ENCODE measurements at places on chromosomes 13 and 19.

- DNase-seq = no peak
These were observed 810 bp downstream of the CBY2 start for GRCh38 chr13:45702869-45703391.

DNA sequence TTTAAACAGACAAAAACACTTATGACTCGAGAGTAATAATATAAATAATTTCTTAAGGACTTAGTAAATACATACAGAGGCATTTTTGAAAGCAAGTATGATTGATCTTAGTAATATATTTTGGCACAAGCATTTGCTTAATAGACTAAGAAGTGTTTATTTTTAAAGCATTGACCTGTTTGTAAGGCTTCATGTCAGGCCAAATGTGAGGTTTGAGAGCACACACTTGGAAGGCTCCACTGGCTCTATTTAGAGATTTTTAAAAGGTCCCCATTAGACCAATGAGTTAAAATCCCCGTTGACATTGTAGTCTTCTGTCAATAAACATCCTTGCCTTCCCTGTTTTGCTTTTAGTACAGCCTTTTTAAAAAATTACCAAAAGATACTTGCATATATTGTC lies 50.4 kb downstream of the ATP8A2 start:
- DNase-seq = no peak

GRCh38 chr19:29528350-29528945 lies 2.7 kb downstream of the VSTM2B start:
- DNase-seq = peak; percentile 68

GRCh38 chr13:36395280-36395679 lies 37.0 kb upstream of the CCNA1 start:
- DNase-seq = peak; percentile 13

DNA sequence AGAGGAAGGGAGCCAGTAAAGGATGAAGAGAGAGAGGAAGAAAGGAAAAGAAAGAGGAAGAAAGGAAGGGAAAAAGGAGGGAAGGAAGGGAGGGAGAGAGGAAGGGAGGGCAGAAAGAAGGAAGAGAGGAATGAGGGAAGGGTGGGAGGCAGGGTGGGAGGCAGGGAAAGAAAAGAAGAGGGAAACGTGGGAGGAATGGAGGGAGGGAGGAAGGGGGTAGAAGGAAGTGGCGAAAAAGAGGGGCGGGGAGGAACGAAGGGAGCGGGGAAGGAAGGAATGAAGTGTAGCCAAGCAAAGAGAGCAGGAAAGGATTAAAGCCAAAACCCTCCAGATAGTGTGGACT lies 53.1 kb downstream of the SOX1 start:
- no peak for DNase-seq

DNA sequence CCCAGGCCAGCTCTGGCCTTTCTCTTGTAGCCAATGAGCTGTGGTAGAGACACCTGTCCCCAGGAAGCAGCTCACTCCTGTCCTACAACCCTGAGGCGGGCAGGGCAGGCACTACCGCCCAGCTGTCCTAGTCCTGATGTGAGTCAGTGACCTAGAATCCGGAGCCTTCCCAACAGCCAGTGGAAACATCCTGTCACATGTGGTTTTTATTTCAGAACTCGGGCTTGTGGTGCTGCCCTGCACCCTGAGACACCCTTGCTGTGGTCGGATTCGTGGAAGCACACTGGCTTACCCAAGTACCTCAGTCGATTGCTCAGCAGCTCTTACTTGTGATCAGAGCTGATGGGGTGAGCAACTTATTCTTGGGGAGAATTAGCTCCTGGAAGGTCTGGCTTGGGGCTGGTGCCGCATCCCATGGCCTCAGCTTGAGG lies 83.6 kb upstream of the ARHGEF7 start:
- no peak for DNase-seq

DNA sequence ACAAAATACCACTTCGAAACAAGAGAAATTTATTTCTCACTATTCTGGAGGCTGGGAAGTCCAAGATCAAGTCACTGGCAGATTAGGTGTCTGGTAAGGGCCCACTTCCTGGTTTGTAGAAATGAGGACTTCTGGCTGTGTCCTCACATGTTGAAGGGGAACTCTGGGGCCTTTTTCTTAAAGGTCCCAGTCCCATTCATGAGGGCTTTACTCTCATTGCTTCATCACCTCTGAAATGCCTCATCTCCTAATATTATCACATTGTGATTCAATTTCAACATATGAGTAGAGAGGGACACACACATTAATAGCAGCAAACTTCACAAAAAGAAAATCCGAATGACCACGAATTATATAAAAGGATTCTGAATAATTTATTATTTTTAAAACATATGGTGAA lies 21.6 kb upstream of the SIGLEC14 start:
- no peak for DNase-seq

DNA sequence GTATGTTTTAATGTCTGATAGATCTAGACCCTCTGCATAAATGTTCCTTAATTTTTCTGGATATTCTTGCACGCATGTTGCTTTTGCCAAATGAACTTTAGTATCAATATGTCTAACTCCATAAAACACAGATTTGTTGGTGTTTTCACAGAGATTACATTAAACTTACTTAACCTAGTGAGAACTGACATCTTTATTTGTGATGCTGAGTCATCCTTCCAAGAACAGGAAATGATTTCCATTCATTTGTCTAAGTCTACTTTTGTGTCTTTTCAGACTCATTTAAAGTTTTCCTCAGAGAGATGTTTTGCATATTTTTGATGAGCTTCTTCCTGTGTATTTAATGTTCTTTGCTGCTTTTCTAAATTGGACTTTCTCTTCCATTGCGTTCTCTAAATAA lies 184.0 kb downstream of the SLC7A1 start:
- DNase-seq = no peak

- DNase-seq = no peak
These were observed 254.7 kb upstream of the SGCG start for GRCh38 chr13:22925881-22926747.

GRCh38 chr13:32261567-32261966 lies 53.6 kb downstream of the ZAR1L start:
- no peak for DNase-seq

GRCh38 chr13:21240586-21240985 lies 64.1 kb downstream of the MRPL57 start:
- no peak for DNase-seq

GRCh38 chr13:23730251-23730650 lies 158.9 kb downstream of the MIPEP start:
- DNase-seq = no peak

- DNase-seq = no peak
These were observed 44.7 kb downstream of the PLPP2 start for GRCh38 chr19:246551-246950.

- no peak for DNase-seq
These were observed 115.8 kb downstream of the ZIC5 start for GRCh38 chr13:99855526-99856420.

DNA sequence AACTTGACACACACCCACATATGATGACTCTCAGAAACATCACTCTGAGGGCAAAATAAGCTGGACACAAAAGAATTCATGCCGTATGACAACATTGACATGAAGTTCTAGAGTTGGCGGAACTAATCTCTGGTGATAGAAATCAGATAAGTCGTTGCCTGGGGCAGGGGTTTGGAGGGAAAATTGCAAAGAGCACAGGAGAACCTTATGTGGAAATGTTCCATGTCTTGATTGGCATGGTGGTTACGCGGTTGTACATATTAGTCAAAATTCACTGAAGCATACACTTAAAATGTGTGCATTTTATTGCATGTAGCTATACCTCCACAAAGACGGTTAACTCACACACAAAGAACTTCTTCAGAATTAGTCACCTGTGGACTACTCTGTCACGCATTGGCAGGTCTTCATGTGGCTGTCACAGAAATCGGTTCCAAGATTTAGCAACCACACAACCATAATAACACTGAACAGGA lies 137.8 kb upstream of the GJB6 start:
- DNase-seq = no peak

GRCh38 chr19:14107581-14108461 lies 9.7 kb downstream of the PRKACA start:
- DNase-seq = no peak

GRCh38 chr19:35533822-35534392 lies 651 bp downstream of the GAPDHS start:
- no peak for DNase-seq

DNA sequence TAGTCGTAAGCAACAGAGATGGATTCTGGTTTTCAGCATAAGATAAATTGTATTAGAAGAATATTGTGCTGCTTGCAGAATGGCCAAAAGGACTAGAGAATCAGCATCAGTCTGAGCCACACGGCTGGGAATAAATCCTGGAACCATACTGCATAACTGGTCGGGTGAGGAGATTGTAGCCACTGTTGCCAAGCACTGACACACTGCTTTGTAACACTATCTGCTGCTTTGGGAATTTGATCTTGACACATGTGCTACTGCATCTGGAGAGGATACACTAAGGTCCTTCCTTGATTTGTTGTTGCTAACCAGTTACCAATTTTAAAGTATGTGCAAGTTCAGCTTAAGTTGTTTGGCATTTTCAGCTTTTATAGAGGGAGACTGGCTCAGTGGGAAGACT lies 1.9 kb downstream of the HNRNPA1L2 start:
- DNase-seq = no peak

GRCh38 chr19:50565984-50566903 lies 2.0 kb downstream of the LRRC4B start:
- DNase-seq = no peak

DNA sequence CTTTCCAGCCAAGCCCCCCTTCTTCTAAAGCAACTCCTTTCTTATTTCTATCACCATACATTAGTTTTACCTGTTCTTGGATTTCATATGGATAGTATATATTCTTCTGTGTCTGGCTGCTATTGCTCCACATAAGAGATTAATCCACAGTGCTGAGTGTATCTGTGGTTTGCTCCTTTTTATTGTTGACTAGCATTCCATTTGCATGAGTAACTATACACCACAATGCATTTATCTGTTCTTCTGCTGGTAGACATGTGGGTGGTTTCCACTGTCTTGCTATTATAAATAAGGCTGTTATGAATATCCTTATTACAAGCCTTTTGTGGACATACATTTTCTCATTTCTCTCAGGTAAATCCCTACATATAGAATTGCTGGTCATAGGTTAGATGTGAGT lies 138.2 kb downstream of the SLC7A1 start:
- DNase-seq = no peak

- no peak for DNase-seq
These were observed 8.6 kb downstream of the ZNF784 start for GRCh38 chr19:55615543-55616394.

DNA sequence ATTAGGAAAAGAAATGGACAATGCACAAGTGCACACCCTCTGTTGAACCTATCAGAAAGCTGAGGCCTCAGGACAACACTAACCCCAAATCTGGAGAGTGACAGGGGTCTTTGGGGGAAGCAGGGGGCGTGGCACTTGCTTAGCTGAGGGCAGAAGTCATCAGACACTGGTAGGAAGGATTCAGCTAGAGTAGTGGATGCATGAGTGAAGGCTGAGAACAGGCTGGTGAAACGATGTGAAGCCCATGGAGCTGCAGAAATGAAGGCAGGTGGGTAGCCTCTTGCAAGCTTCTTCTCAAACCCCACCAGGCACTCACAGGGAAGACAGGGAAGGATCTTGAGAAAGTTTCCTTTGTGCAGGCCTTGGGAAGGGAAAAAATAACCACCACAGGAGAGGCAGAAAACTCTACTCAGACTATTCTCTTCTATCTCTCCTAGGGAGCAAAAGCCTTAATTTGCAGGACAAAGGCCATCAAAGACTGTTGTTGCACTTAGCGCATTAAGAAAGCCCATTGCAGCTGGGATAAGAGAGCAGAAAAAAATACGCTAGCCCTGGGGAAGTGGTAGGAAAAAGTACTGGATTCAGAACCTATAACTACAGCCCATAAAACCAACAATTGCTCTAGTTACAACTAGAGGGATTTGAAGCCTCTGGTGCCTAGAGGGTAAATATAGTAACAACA lies 193.3 kb upstream of the ZNF536 start:
- DNase-seq = no peak

DNA sequence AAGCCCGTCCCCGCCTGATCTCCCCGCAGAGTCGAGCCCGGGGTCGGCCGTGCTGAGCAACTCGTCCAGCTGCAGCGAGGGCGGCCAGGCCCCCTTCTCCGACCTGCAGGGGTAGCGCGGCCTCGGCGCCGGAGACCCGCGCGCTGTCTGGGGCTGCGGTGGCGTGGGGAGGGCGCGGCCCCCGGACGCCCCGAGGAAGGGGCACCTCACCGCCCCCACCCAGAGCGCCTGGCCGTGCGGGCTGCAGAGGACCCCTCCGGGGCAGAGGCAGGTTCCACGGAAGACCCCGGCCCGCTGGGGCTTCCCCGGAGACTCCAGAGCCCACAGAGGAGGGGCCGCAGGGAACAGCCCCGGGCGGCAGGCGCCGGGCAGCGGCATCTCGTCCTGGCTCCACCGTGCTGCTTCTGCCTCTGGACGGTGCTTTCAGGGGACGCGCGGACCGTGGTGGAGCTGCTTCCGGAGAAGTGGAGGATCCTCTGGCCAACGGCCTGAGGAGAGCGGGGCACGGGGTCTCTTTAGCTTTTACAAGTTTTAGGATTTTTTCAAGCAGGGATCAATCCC lies 8.8 kb upstream of the F7 start:
- DNase-seq = no peak

- no peak for DNase-seq
These were observed 574.2 kb downstream of the PCDH9 start for GRCh38 chr13:66655847-66656454.

DNA sequence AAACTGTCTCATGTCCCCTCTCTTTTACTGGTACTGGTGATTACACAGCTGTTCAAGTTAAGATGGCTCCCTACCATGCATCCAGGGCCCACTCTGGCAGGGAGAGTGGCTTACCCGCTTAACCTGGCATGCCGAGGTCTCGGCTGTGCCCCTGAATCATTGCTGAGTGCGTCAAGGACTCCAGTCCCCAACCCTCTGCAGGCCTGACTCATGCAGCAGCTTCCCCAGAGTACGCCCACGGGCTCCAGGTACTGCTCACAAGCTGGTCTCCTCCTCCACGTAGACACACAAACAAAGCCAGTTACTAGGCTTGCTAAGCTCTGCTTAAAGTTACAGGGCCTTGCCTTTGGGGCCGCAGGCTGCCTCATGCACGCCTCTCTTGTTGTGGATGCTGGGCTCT lies 447.4 kb downstream of the COG6 start:
- DNase-seq = no peak

DNA sequence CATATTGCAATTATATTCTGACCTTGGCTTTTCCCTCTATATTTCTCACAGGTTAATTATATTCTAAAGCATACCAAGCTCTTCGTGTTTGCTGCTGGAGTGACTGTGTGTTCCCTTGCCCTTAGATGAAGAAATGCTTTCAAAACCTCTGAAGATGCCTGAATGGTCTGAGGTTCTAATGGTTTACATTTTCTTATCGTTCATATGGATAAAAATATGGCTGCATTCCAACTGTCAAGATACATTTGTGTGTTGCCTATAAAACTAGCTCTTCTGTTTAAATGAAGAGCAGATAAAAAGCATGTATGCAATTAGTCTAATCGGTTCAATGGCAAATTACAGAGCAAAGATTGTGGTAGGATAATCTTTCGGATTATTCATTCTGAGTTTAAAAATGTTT lies 68.4 kb upstream of the ANKRD10 start:
- DNase-seq = no peak

Measured in SK-N-DZ (cell line).